ENCODE measurements at places on chromosomes 13 and 19. TPM values are rescaled to one million over a fixed set of nuclear protein-coding genes. Genes with fewer than 3 reads are reported as not detected.

The PALM3 gene
- not detected for total RNA-seq

The TUBA3C gene
- not detected for total RNA-seq

The IZUMO2 gene
- total RNA-seq: not detected

The CBY2 gene
- total RNA-seq: 0.53 TPM

The VSTM2B gene
- total RNA-seq: not detected

The GPR12 gene
- not detected for total RNA-seq

The OVOL3 gene
- total RNA-seq: not detected

The FBXO27 gene
- 10.8 TPM for total RNA-seq

The C19orf33 gene
- total RNA-seq: not detected

Data from GM12878 (cell line).